ENCODE measurements at places on chromosomes 12 and 14. TPM values are rescaled to one million over a fixed set of nuclear protein-coding genes. Genes with fewer than 3 reads are reported as not detected.

IRAK3 gene
- total RNA-seq: 3.0 TPM

ASCL1 gene
- not detected for total RNA-seq

AICDA gene
- total RNA-seq: 0.48 TPM

STAC3 gene
- total RNA-seq: 1.1 TPM

DIO3 gene
- total RNA-seq: not detected

RNF212B gene
- not detected for total RNA-seq

REM2 gene
- 0.43 TPM for total RNA-seq

PTCSC3 gene
- total RNA-seq: not detected

HOXC9 gene
- total RNA-seq: 0.72 TPM

Data from tracheal epithelial cell (primary cell).